Activated effector memory CD4-positive, alpha-beta T cell treated with anti-CD3 and anti-CD28 coated beads, Interleukin-2, amount 50 U/mL, for 16 hours (primary cell): ENCODE measurements at places on chromosomes 4 and X.

- DNase-seq: no peak
Observed at GRCh38 chr4:167578906-167579305, 344.6 kb upstream of the SPOCK3 start.

DNA sequence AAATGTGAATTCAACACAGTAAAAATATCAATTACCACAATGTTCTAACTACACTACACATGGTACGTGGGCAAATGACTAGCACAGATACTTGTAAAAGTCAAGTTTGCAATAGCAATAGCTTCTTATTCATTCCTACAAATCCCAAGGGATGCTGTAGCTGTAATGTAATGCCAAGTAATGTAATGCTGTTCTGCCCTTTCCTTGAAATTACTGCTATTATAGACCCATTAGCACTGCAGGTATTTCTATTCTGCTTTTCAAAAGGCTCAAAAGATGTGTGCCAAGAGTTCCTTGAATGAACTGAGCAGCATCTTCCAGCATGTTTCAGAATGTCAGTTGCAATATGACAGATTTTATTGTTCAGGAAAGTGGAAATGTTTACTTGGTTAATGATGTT, 129.9 kb upstream of the BANK1 start:
- DNase-seq: no peak

DNA sequence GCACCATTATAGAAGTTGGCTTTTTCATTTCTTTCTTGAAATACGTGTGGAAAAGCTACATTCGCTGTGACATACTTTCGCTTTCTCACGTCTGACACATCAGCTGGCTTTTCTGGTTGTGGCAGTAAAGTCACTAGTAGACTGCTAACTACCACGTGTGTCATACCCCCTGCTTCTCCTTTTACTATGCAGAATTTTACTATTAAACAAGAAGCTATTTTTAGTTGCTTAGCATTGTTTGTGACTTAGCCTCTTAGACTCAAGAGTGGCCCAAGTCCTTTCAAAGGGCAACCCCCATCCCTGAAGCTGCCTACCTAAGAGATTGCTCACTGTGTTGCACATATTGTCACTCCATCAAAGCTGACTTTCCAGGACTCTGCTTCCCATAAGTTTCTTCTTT, 2.1 kb upstream of the IL2 start:
- peak; percentile 73 for DNase-seq

- DNase-seq: no peak
Observed at GRCh38 chrX:39956803-39957394, 140.9 kb downstream of the BCOR start.

GRCh38 chrX:49053223-49054072, 5.4 kb upstream of the CCDC120 start:
- peak; percentile 84 for DNase-seq

- DNase-seq: no peak
Observed at GRCh38 chrX:4268676-4269075, 555.2 kb upstream of the PRKX start.

DNA sequence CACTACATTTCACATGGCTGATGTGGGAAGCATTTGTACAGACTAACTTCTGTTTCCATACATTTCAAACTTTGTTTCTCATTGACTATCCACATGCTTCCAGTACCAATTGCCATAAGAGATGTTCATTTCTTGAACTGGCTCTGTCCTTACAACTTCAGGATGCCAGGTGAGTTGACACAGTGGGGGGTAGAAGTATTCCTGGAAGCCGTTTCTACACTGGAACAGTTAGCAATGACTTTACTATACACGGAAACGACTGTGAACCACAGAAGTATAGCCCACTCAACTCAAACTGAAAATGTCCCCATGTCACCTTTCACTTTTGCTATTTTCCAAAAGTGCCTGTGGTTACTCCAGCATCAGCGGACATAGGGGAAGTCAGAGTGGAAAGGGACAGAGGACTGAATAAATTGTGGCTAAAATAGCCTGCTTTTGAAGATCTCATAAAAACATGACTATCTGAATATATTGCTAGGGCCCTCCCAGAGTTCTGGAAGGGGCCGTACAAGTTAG, 38.0 kb upstream of the DSPP start:
- no peak for DNase-seq

DNA sequence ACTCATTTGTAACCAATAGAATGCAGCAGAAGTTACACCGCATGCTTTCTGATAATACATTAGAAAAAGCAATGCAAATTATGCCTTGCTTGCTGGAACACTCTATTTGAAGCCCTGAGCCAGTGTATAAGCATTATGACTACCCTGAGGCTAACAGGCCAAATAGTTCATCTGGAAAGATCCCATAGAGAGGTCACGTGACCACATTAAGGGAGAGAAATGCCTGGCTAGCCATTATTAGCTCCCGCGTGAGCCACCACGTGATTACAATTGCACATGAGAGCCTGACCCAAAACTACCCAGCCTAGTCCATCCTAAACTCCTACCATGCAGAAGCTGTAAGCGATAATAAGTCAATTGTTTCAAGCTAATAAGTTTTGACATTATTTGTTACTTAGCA, 472.9 kb upstream of the GALNTL6 start:
- no peak for DNase-seq

GRCh38 chr4:85166318-85166717, 199.8 kb upstream of the WDFY3 start:
- DNase-seq: no peak

DNA sequence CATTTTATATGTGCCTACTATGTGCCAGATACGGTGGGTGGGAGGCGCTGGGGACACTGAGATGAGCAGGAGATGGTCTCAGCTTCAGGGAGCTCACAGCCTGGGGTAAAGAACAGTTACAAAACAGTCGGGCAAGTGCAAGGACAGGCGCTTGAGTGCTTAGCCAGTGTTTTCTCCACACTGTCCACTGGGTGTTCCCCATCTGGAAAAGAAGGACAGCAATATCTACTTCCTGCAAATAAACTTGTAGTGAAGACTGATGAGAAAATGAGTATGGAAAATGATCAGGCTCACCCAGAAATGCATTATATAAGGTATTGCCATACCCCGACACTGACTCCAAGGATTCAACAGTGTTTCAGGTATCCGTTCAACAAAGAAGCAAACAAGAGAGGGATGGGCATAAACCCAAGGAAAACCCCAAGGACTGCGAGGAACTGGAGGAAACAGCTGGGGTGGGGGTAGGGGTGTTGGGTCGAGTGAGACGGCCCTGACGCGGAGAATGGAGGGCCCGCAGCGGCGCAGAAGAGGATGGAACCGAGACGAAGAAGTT, 835 bp downstream of the TMEM185A start:
- DNase-seq: no peak

DNA sequence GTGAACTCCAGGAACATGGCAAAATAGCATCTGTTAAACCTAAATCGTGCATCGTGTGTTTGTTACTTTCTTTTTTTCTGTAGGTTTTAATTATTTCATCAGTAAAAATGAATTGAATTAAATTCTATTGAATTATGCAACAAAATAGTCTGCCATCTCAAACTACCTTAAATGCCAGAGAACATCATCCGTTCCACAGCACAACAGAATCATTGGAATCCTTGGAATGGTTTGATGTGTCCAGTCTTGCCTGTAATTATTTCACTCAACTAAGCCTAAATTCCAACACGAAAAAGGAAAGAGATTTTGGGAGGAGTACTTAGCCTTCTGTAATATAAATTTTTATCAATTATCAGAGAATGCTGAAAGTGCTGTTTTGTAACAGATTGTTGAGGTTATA, 17.1 kb upstream of the SLC7A11 start:
- DNase-seq: no peak

GRCh38 chrX:115939070-115939469, 231.5 kb upstream of the AGTR2 start:
- no peak for DNase-seq

DNA sequence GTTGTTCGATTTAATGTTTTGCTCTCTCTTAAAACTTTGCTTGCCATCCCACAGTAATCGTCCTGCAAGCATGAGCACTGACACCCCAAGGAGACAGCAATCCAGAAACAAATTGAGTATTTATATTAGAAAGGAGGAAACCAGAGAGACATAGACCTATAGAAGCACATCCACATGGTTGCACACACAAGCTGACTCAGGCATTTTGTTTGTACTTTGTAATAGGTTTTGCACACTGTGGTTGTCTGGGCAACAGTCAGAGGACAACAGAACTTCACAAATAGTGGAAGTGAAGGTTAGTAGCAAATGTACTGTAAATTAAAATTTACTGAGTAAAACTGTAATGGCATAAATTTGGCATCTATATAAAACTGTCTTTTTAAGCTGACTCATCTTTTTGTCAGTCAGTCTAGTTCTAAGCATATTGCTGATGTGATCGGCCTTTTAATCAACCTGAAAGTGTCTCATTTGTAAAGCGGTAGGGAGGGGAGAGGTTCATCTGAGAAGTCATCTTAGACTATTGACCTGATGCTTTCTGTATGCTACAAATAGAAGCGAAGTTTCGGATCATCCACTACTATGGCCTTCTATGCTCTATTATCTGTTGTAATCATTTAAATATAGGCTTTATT, 1624.7 kb downstream of the ARAP2 start:
- no peak for DNase-seq
